ENCODE measurements at places on chromosomes 6 and 20.

- DNase-seq: no peak
Observed at GRCh38 chr6:169028343-169028742, 225.3 kb downstream of the THBS2 start.

- DNase-seq: no peak
Observed at GRCh38 chr6:46390153-46390876, 100.9 kb downstream of the RCAN2 start.

GRCh38 chr6:35215665-35216411 is 2.1 kb downstream of the SCUBE3 start:
- DNase-seq: no peak

- DNase-seq: no peak
Observed at GRCh38 chr6:75076009-75076408, 129.8 kb downstream of the COL12A1 start.

GRCh38 chr20:19300395-19300794 is 88.0 kb downstream of the SLC24A3 start:
- no peak for DNase-seq

- no peak for DNase-seq
Observed at GRCh38 chr6:7784706-7785105, 58.8 kb downstream of the BMP6 start.

- no peak for DNase-seq
Observed at GRCh38 chr6:145544041-145544440, 191.3 kb downstream of the EPM2A start.

- DNase-seq: no peak
Observed at GRCh38 chr6:6918216-6918983, 189.4 kb upstream of the RREB1 start.

DNA sequence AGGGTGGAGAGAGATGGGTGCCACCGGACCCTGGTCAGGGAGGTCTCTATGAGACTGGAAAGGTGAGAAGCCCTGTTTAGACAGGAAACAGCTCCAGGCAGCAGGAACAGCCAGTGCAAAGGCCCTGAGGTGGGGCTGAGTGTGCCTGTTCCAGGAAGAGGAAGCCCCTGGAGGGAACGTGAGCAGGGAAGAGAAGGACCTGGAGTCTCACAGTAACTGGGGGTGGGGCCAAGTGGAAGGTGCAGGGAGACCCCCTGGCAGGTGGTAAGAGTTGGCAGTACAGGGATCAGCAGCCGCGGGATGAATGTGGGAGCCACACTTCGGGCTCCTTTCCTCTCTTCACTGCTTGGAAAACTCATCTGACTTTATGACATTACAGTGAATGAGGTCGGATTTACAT is 43.8 kb upstream of the CST5 start:
- DNase-seq: no peak

DNA sequence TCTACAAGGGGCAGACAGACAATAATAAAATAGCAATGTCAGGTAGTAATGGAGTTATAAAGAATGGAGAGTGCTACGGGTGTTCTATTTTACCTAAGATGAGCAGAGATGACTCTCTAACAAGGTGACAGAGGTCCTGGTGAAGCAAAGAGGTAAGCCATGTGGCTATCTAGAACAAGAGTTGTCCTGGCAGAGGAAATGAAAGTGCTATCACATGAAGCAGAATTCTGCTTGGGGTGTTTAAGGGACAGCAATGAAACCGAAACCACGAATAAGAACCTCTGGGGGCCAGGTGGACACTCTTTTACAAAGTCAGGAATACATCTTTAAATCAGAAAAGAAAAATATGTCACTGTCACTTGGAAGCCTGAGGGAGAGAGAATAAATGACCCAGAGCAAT is 37.9 kb upstream of the IRAK1BP1 start:
- DNase-seq: no peak

DNA sequence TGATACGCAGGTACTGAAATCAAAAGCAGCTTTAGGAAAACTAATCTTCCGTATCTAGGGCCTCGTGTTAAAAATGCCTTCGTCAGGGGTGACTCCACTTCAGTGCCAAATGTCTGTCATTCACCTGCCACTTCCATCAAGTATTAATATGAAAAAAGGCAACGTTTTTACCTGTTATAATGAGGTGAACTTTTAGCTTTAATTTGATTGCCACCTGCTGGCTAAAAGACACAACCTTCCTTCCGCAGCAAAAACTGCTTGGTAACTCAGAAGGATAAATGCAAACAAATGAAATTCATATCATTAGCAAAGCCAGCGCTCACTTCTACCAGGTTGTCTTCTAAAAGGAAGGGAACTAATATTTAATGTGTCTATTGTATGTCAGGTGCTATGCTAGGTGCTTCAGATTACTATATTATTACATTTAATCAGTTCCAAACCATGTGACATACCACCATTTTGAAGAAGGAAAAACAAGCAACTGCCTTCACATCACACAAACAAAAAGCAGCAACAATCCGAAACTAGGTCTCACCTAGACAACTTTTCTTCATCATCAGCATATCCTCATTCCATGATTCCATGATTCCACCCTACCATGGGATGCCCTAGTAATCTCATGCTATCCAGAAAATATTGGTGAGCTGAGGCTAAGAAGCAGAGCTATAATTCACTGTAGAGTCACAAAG is 20.6 kb upstream of the ARHGAP18 start:
- DNase-seq: no peak

- DNase-seq: no peak
Observed at GRCh38 chr6:42831237-42831636, 48.2 kb upstream of the RPL7L1 start.

- no peak for DNase-seq
Observed at GRCh38 chr6:3005077-3005476, 5.4 kb downstream of the NQO2 start.

GRCh38 chr6:40809627-40810026 is 222.5 kb upstream of the LRFN2 start:
- DNase-seq: no peak

GRCh38 chr6:82494367-82494766 is 130.8 kb downstream of the TPBG start:
- DNase-seq: peak; percentile 18

DNA sequence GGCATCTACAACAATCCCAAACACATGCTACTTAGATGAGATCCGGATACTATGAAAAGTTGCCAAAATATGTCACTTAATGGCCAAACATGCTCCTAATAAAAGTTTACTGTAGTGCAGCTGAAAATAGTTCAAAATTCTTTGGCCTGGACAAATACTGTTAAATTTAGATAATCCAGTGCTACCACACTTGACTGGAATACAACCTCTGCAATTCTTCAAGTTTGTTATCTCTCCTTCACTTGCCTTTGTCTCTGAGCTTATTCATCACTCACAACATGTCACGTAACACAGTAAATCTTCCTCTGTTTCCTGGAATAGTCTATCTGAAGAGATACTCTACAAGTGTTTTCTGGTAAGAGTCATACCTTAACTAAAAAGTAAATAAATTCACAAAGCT is 10.5 kb upstream of the PLN start:
- DNase-seq: no peak

DNA sequence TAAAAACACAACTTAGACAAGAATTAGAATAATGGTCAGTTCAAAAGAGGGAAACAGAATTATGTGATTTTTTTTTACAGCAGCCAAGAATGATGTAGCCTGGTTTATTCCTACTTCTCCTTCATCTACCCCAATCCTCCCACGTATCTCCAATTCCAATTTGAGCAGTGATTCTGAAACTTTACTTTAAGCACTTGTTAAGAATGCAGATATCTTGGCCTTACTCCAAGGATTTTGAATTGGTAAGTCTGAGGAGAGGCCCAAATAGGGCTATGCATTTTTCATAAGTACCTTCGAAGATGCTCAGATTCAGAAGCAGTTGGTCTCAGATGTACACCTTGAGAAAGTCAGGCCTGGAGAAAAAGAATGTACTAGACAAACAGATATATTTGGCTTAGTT is 233.4 kb upstream of the FLRT3 start:
- no peak for DNase-seq

DNA sequence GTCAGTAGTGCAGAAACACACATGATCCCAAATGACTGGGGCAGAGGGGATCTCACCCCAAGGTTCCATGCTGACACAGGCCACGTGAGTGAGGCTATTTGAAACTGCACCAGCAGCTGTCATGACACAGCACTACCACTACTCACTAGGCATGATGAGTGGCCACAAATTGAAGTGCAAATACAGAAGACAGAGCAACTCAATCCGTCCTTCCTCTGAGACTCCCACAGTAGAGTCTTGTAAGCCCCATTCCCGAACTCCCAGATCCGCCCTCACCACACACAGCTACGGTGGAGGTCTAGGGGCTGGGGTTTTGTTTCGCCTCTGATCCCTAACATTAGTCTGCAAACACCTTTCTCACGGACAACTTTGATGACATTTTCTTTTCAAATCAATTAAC is 113.3 kb upstream of the NUP153 start:
- DNase-seq: no peak
